ENCODE measurements at places on chromosomes 1 and 21.
A peak's percentile ranks its signal among the peaks of the same experiment; 100 is the strongest.

DNA sequence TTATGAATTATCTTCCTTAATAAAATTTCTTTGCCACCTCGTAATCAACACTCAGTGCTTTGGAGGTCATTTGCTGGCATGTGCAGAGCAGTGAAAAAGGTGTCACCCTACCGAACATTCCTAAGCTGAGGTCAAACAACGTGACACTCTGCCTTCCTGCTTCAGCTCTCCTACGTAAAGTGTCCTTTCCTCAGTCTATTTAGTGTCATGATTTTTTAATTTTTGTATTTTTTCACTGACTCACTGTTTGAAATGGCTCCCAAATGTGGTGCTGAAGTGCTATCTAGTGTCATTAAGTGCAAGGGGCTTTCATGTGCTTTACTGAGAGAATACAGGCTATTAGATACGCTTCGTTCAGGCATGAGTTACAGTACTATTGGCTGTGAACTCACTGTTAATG is 37.0 kb upstream of the ITPKB start:
- DNase-seq = no peak

- no peak for DNase-seq
These were observed 168.8 kb downstream of the CYYR1 start for GRCh38 chr21:26404288-26404687.

DNA sequence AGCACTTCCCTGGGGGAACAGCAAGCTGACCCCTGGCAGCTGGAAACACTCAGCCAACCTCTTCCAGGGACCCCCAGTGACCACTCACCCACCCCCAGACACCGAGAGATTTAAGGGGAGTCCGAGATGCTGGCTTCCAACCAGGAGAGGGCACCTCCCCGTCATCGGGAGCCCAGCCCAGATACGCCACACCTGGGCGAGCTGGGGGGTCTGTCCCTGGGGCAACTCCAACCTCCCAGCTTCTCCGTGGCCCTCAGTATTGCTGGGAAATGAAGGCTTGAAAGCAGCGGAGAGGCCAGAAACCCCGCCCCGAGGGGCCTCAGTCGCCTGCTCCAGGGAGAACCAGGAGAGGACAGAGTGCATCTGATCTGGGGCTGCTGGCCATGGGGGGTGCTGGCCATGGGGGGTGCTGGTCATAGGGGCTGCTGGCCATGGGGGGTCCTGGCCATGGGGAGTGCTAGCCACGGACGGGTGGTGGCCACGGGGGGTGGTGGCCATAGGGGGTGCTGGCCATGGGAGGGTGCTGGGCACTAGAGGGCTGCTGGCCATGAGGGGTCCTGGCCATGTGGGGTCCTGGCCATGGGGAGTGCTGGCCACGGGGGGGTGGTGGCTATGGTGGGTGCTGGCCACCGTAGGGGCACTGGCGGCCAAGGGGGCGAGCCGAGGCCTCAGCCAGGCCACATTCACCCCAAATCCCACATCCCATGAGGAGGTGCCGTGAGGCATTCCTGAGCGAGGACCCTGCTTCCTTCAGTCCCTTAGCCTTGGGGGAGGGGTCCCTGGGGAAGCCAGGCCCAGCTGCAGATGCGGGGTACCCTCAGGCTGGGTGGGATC is 61.5 kb upstream of the TTC34 start:
- DNase-seq = no peak

DNA sequence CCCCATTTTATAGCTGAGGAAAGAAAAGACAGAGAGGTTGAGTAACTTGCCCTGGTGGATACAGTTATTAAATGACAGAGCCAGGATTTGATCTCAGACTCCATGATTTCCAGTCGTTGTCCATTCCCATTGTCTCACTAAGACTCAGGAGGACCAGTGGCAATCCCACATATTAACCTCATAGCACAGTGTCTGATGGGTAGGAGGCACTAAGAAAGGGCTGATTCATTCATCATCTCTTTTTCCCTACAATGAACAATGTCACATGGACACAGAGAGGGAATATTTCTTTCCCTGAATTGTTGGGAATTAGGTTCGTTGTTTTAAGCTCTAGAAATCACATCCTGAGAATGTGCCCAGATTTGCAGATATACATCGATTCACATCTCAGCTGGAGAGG is 99.9 kb downstream of the PBX1 start:
- no peak for DNase-seq

GRCh38 chr1:161071886-161072371 is 2.2 kb upstream of the ARHGAP30 start:
- peak; percentile 71 for DNase-seq

DNA sequence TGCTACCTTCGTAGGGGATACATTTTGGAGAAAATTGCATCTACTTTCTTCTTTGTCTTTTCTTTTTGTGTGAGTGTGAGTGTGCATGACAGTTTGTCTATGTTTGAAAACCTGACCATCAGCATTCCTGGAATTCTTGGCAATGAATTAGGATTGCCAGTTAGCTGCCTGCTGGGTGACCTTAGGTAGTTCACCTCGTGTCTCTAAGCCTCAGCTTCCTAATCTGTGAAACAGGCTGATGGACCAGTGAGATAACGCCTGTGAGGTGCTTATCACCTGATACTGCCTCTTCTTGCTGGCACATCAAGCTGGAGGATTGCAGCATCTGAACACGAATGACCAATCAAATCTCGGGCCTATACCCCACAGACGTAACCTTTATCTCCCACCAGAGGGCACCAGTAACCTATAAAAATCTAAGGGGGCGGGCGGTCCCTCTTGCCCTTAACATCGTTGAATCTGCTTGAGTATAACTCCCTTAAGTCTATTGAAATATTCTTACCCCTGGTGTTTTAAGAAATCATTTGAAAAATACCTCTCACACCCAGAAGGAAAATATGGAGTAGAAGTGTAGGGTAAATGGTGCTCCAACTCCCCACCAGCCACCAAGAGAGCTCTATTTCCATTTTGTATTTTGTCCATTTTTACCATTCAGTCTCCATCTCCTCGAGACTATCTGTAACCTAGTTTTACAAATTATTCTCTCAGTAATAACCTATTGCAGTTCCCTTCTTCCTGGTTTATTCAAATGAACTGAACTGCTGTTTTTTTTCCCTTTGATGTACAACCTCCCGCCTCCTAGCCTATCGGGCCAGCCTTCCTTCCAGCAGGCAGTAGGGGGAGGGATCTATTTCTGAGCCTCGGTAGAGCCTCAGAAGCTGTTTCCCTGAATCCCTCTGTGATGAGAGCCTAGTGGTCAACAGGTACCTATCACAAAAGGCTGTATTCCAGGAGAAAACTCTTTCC is 49.7 kb downstream of the MDM4 start:
- peak; percentile 64 for DNase-seq

DNA sequence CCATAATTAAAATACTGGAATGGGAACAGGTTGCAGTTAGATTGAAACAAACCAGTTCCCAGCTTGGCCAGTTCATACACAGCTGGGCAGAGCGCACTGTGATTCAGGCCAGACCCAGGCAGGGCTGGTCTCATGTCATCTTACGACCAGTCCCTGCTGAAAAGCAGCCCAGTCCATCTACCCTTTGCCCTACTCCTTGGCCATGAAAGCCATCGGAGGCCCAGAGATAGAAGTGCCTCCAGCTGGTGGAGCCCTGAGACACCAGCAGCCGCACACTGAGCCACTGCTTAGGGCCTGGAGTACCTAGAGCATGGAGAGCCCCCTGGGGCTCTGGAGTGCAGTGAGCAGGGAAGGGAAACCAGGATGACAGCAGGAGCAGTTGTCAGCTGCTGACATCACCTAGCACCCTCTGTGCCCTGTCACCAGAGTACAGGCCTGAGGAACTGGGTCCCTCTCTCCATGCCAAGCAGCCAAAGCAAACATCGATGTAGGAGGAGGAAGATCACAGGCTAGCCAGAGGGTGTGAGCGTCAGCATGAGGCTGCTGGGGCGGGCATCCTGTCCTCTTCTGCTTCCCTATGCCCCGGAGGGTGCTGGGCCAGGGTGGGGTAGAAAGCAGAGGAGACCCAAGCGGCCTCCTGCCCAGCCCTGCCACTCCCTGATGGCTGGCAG is 34.2 kb upstream of the TMEM125 start:
- no peak for DNase-seq

GRCh38 chr1:244704107-244704506 is 51.2 kb downstream of the DESI2 start:
- no peak for DNase-seq

DNA sequence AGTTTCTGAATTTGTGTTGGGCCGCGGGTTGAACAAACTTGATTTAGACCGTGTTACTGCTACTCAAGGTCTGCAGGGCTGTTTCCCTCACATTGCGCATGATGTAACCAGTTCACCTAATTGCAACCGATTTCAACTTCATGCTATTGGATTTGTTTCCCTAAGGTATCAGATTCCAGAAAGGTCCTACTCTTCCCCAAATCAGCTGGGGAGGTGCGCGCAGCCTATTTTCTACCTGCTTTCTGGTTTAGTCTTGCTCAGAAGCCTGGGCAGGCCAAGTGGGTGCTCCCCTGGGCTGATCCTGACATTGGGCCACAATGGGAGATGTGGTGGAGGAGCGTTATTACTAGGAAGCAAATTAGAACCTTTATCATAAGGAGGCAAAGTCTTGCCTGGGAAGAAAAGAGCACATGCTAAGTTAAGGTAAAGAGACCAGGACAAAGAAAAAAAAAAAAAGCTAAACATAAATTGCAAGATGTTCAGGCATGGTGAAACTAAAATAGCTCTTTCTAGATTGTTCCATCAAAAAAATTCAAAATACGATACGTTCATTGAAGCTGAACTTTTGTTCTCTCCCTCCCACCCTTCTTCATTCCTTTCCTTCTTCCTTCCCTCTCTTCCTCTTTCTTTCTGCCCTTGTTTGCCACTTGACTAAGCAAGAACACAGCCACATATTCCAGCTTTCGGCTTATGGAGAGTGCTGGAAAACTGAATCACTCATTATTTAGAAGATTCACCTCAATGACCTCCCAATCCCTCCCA is 28.8 kb upstream of the TARBP1 start:
- DNase-seq = no peak

DNA sequence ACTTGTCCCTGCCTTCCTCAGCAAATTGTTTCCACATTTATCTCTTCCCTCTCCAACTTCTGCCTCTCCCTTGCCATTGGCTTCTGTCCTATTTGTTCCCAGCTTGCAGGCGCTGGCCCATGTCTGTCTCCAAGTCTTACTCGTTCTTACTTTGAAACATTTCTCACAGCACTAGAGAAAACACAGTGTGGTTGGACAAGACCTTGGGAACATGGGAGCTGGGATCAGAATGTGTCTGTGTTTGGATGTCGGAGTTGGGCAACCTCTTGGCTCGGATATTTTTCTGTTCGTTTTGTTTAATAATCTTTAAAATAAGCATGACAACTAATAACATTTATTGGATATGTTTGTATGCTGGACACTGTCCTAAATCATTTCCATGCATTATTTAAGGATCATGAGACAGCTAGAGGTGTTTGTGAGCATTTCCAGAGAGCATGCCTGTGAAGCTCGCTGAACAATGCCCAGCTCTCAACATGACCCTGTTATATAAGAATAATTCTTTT is 5.9 kb upstream of the BRWD1 start:
- no peak for DNase-seq

- no peak for DNase-seq
These were observed 68.3 kb downstream of the CAPZB start for GRCh38 chr1:19416921-19417470.

- DNase-seq = no peak
These were observed 18.4 kb downstream of the TTC34 start for GRCh38 chr1:2783069-2783434.

GRCh38 chr1:154770897-154771594 is 99.0 kb downstream of the KCNN3 start:
- no peak for DNase-seq

DNA sequence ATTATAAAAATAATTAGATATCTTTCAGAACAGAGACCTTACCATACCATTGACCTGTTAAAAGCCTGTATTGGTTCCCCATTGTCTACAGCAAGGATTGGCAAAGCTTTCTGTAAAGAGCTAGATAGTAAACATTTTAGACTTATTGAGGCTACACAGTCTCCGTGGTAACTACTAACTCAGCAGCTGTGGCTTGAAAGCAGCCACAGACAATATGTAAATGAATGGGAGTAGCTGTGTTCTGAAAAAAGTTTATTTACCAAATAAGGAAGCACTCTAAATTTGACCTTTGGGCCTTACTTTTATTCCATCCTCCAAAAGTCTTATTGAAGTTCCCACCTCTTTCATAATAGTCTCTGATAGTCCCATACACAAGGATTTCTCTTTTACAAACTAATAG is 39.7 kb downstream of the NUP210L start:
- DNase-seq = no peak

GRCh38 chr1:226973371-226973897 is 33.3 kb downstream of the COQ8A start:
- no peak for DNase-seq

- no peak for DNase-seq
These were observed 29.5 kb upstream of the SH3D21 start for GRCh38 chr1:36276688-36277087.

GRCh38 chr21:39529026-39529425 is 77.3 kb downstream of the SH3BGR start:
- DNase-seq = no peak

GRCh38 chr1:236120721-236121153 is 21.6 kb upstream of the GPR137B start:
- DNase-seq = no peak

DNA sequence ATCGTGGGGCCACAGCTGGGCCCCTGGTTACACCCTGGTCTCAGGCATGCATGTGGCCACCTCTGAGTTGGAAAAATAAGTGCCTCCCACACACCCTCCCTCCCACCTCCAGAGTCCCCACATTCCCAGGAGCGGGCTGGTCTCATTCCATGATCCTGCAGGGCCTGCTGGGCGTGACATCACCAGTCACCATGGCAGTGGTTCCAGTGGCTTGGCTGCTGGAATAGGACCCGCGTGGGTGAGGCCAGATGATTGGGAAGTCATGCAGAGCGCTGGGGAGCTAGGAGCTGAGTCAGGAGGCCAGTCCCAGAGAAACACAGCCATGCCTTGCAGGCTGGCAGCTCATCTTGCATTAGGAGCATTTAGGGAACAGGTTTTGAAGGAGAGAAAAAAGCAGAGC is 125.4 kb upstream of the TMEM51 start:
- DNase-seq = no peak

DNA sequence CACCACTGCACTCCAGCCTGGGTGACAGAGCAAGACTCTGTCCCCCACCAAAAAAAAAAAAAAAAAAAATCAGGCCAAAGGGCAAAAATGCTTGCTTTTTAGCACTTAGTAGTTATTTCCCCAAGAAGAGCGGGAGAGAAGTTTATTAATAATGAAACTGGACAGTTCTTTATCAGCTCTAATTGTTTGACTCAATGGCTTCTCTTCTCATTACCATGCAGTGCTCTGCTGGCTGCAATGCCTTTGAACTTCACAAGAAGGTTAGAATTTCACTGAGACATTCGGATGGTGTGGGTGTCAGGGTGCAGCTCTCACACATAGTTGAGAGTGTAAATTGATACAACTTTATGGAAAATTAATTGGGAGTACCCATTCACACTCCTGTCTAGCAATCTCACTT is 63.7 kb downstream of the EDARADD start:
- DNase-seq = peak; percentile 20

- DNase-seq = no peak
These were observed 102.5 kb upstream of the LYPLAL1 start for GRCh38 chr1:219071209-219071608.

DNA sequence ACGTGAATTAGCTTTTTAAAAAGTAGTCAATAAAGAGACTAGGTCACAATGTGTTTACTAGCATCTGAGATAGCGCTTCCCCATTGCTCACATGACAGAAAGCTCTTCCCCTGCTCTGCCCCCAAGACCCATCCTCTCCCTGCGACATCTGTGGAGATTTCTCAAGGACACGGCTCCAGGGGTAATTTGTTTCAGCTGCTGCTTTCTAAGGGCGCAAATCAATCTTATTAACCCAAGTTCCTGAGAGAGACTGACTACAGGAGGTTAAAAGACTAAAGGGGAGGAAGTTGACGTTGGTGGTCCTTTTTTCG is at the start of gene MYOCOS:
Gene MYOCOS, plus strand, starts transcription at position 92 of the 311 bp plus-strand sequence. CDS start 1,641 bp downstream, outside the sequence.
- DNase-seq = no peak

All from GM12892 (cell line).